Stimulated activated CD4-positive, alpha-beta T cell treated with anti-CD3 and anti-CD28 coated beads, Interleukin-4, amount 100 ng/mL, for 4 hours (primary cell): ENCODE measurements at places on chromosomes 6 and 20.

GRCh38 chr6:134621858-134622257 is 303.9 kb upstream of the SGK1 start:
- DNase-seq: no peak

DNA sequence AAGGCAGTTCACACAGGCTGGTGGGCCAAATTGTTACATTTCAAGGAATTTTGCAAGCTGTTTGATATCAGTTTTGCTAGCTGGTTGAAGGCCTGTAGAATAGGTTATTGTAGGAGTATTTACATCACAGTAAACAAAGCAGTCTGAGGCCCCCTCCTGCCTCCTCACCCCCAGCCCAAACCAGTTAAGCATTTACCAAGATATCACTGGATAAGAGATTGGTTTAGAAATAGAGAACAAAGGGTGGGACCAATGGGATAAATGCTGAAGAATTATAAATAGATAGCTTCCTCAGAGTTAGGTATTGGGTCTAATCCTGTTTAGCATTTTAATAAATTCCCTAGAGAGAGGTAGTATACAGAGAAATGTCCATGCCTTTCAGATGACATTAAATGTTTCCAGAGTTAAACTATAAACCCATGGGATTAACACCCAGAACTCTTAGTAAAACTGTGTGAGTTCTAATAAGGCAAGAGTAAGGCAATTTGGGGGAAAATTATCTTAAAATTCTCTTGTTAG is 2.3 kb upstream of the PHACTR2 start:
- no peak for DNase-seq

DNA sequence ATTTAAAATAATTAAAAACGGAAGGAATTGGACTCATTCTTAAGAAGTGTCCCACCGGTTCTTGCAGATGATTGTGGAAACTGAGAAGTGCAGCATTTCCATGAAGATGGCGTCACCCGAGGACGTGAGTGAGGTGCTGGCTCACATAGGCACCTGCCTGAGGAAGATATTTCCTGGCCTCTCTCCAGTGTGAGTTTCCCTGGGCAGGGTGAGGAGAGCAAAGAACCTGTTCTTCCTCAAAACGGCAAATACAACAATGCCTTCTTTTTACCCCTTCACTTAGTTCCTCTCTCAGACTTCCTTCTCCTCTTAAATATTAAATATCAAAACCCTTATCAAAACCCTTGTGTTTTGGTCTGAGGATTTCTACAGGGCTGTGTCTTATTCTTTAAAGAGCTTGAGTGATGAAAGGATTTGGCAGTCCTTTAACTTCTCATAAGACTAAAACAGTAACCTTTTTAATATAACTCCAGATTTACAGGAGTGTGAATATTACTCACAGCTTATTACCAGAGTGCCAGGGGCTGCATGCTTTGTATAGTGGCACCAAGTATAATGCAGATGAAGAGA is 156.3 kb downstream of the CARMIL1 start:
- DNase-seq: no peak

- DNase-seq: no peak
Observed at GRCh38 chr6:44062105-44062770, 65.0 kb downstream of the MRPL14 start.

DNA sequence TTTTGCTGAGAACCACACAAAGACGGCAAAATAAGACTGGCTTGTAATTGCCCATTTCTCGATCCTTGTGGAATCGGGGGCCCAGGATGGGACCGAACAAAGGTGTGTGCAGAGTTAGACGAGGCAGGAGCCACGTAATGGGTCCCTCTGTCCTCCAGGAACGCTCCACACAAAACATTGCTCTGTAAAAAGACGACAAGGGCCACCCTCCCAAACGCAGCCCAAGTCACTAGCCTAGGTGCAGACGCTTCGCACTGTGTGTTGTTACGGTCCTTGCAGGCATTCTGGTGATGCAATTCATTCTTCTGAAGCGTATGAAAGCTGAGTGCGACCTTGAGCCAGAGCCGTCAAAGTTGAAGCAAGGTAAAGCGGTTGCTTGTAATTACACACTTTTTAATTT is 363.4 kb downstream of the TAF4 start:
- no peak for DNase-seq

DNA sequence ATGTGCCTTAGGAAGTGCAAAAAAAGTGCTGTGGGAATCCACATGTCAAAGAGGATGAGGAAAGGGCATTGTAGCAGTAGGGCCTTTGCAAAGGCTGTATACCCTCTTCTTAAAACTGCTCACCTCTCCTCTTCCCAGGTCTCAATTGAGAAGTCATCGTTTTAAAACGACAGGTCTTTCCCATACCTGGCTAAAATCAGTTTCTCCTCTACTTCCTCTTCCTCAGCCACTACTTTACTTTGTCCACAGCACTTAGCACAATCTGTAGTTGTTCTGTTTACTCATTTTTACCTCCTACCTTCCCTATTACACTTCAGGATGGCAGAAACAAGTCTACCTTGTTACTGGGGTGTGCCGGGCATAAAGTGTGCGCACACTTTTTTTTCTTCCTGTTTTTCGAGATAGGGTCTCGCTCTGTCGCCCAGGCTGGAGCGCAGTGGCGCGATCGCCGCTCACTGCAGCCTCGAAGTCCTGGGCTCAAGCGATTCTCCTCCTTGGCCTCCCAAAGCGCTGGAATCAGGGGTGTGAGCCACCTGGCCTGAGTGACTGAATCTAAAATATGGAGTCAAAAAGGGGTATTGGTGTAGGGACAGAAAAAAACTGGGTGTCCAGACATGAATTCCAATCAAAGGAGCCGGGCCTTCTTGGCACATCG is 9.8 kb upstream of the ELOVL5 start:
- no peak for DNase-seq

GRCh38 chr6:74752303-74752702 is 453.6 kb downstream of the COL12A1 start:
- no peak for DNase-seq

DNA sequence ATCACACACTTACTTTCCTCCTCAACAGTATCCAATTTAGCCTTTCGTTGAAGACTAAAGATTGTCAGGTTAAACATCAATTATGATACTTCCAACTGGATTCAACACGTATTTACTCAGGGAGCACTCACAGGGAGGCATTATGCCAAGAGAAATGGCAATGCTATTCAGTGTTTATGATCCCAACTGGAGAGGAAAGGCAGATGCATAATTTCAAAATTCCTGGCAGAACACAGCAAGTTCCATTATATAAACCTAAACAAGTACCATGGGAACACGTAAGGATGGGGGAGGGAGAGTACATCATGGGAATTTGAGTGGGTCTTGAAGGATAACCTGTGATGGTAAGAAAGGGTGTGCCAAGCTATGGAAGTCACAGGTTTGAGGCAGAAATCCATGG is 112.7 kb downstream of the ISM1 start:
- DNase-seq: no peak

- no peak for DNase-seq
Observed at GRCh38 chr6:138981416-138981815, 6.6 kb downstream of the REPS1 start.

DNA sequence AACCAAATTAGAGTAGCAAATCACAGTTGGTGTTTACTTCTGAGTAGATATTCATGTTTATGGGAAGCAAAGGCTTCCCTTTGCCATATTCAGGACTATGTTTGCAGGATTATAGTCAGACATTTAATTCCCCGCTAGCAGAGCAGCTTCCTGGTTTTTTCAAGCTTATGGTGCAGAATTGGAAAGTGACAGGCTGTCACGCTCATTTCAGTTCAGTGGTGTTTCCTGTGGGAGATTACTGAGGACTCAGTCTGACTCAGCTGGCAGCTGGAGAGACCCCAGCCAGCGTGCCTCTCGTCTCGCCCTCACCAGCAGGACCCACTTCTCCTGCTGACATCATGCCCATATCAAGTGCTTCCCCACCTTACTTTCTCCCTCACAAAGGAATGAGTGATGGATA is 85.1 kb downstream of the LYRM2 start:
- DNase-seq: no peak

GRCh38 chr6:139174961-139175360 is 40.1 kb downstream of the HECA start:
- no peak for DNase-seq

DNA sequence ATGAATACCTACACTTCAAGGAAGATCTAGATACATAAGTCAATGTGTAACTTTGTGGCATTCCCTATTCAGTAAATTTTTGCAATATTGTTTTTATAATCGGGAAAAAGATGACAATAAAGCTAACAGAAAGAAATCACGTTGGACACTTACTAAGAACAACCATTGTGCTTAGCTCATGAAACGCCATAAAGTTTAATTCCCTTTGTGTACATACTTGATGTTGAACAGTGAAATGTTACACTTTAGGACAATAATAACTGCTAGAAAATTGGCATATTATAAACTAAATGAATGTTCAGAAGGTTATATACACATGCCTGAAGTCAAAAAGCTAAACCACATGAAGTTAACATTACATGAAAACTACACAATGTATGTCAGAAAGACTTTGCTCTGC is 153.2 kb downstream of the TASP1 start:
- no peak for DNase-seq

- DNase-seq: no peak
Observed at GRCh38 chr20:9035126-9035525, 33.8 kb upstream of the PLCB4 start.

DNA sequence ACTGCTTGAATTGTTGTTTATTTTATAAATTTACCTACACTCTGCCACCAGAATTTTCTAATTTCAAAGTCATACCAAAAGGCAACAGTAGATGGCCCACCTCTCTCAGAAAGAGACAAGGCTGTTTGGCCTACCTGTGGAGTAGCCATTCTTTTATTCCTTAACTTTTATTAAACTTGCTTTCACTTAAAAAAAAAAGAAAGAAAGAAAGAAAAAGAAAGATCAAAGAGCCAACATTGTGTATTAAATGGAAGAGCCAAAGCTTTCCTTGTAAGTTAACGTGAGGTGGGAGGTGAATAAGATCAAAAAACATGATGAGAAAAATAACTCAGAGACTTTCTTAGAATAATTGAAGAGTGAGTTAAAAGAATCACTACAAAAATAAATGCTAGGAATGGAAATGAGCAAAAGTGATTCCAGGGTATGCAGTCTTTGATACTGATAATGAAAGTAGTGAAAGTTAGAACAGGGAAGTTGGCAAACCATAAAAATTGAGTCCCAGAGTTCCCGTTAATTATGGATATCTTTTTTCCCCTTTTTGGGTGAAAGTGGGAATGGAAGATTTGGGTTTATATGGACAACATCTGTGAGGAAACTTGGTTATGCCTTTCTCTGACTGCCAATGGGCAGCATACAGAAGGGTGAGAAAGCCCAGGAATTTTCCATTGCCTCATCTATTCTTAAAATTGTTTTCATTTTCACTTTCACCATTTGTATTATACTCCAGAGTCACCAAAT is 35.9 kb upstream of the MYB start:
- DNase-seq: no peak

DNA sequence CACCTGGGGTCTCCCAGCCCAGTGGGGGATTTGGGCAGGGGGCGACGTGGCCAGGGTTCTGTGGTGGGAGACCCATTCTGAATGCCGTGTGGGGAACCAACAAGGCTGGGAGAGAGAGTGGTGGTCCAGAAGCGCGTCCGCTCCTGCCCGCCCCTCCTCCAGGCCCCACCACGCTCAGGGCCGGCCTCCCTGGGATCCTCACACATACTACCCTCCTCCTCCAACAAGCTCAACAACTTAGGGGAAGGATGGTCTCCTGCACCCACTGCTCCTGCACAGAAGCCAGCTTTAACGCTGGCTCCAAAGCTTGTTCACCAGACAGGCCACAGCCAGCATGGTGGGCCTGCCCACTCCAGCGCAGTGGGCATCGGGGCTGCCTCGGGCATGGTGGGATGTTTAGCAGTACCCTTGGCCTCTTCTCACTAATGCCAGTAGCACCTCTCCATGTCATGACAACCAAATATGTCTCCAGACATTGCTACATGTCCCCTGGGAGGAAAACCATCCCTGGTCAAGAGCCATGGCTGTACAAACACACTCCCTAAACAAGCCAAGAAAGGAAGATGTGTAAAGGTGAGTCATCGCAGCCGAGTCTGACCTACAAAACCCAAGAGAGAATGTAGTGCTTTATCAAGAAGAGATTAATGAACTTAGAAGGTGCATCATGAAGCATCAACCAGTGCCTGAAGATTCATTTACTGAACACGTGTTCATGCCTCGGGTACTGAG is 75.7 kb downstream of the BMP7 start:
- DNase-seq: no peak

- no peak for DNase-seq
Observed at GRCh38 chr20:11516448-11516847, 401.2 kb upstream of the BTBD3 start.

- DNase-seq: no peak
Observed at GRCh38 chr20:53934421-53935343, 135.7 kb downstream of the BCAS1 start.

- DNase-seq: no peak
Observed at GRCh38 chr6:88705601-88706000, 257.8 kb downstream of the RNGTT start.

DNA sequence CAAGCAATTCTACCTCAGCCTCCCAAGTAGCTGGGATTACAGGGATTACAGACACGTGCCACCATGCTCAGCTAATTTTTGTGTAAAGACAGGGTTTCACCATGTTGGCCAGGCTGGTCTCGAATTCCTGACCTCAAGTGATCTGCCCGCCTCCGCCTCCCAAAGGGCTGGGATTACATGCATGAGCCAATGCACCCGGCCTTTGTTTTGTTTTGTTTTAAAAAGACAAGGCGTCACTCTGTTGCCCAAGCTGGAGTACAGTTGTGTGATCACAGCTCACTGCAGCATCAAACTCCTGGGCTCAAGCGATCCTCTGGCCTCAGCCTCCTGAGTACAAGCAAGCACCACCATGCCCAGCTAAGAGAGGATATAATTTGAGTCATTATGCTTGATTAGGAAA is 5.4 kb downstream of the SERINC3 start:
- no peak for DNase-seq

GRCh38 chr20:21315138-21315537 is 12.0 kb downstream of the XRN2 start:
- no peak for DNase-seq

- DNase-seq: no peak
Observed at GRCh38 chr6:97396880-97397279, 113.9 kb upstream of the MMS22L start.

DNA sequence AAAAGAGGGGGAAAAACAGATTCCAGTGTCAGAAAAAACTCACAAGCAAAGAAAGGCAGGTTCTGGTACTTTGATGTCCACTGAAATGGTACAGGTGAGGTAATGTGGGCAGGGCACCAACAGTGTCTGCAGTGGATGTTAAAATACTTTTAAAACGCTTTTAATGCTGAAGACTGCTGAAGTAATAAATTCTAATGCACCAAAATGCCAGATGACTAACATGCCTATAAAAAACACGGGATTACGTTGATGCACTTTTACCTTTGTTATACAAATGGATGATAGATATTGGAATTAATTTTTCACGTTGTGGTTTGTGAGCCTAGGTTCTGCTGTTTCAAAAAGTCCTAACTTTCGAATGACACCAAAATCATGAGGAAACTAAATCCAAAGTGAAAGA is 83.3 kb downstream of the TINAG start:
- DNase-seq: no peak
